ENCODE measurements at places on chromosomes 7 and 10.
A peak's percentile ranks its signal among the peaks of the same experiment; 100 is the strongest.

DNA sequence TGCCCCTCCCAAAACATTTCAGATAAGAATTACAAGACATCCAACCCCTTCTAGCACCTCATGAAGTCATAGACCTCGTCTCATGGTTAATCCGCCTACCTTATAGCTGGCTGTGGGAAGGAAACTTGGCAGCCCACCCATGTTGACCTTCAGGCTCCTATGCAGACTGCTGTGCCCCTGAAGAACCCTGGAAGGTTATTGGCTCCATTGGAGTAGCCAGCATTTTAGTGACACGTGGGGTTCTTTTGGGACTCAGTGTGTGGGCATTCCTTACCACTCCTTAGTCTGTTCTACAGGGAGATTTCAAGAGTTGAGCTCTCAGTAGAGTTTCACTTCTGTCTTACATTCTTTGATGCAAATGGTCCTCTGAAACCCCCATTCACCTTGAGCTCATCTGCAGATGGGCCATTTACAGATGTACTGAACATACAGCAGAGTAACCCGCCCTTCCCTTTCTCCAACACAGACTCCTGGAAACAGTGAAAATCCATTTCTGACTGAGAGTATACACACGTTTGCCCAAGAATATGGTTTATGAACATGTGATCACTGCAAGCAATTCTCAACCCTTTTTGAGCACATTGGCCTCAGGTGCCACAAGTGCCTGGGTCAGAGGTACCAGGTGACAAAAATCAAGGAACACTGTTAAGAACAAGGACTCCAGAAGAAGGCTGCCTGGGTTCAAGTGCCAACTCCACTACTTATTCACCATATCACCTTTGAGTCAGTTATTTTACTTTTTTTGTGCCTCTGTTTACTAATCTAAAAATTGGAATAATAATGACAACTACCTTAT lies 54.0 kb upstream of the HECW1 start:
- no peak for DNase-seq

DNA sequence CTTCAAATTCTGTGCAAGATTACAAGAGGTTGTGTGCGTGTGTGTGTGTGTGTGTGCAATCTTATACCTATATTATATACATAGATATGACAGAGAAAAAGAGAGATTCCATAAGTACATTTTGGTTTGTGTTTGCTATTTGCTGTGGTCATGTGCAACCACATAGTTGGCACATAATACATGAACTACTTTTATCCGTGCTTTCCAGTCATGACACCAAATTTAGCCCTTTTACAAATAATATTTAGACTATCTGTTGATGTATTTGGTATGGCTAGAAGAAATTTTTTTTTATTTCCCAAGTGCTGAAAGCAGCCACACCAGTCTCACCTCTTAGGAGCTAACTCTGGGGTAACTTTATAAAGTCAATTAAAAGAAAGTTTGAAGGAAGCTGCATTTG lies 63.5 kb upstream of the EGFR start:
- no peak for DNase-seq

DNA sequence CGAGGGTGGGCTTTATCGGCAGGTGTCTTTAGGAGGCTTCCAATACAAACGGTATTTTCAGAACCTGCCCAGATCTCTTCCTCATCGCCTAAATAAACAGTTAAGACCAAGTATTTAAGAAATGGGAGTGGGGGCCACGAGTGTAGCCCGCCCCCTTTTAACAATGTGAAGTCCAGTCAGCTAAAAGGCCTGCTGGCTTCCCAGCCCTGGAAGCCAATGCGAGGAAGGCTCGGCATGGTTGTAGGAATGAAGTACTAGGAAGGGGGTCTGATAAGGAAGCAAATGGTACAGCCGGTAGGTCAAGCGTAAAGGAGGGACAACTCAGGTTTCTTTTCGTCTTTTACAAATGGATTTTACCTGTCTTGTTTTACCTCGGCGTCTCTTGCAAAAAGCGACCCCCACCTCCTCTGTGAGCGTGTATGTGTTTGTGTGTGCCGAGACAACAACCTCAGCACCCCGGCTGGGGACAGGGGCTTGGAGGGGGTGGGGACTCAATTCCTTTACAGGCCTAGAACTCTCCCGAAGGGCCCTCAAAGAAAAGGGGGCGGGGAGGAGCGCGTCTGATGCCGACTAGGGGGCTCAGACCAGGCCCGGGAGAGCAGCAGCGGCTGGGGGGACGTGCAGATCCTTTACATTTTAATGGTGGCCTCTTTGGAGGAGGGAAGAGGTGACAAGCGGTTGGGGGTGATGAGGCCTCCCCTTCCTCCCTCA lies 147.6 kb downstream of the GPR85 start:
- DNase-seq, result peak; percentile 27

DNA sequence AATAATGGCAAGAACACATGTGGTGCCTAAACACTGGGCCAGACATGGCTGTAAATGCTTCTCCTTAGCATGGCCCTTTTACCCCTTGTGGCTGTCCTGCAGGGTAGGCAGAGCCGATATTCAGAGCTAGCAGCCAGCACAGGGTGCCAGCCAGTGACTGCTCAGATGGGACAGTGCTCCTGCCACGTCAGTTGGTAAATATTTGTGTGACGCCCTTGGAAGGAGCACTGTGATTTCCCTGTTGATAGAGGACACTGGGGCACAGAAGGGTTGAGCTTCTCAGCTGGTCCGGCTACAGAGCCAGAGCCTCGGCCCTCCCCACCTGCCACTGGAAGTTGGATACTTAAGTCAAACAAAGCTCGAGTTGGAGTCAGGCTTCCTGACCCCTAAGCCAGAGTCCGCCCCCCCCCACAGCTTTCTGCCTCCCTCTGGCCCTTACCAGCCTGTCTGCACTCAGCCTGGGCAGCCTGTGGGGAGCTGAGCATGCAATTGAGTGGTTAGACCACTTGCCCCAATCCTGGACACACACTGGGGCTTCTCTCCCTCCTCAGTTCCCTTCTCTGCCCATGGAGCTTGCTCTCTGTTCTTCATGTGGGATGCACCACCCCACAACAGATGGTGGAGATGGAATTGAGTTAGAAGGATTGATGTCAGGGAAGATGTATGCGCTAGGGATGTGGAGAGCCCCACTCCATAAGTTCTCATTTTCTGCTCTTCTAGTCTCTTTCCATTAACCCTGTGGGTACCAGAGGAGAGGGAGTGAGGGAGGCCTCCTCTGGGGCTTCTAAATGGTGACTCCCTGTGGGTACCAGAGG lies 350.8 kb downstream of the PLXNA4 start:
- DNase-seq, result no peak

DNA sequence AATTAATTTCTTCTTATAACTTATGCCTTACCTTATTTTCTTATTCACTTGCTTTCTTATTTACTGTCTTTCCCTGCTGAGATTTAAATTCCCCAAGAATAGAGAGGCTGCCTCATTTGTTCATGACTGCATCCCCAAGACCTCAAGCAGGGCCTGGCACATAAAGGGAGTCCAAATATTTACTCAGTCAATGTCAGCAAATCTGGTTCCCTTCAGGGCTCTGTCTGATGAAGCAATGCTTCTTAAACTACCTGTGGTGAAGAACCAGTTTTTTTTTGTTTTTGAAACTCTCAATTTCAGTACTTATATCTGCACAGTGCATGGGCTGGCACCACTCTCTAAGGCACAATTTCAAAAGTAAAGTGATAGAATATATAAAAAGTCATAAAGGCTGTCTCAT lies 4.7 kb downstream of the ZNF239 start:
- no peak for DNase-seq

GRCh38 chr7:30460246-30460633 lies 18.3 kb downstream of the NOD1 start:
- DNase-seq, result no peak

- no peak for DNase-seq
Measured at GRCh38 chr7:49876202-49876601, 102.8 kb downstream of the VWC2 start.

GRCh38 chr7:117190104-117190503 lies 132.8 kb downstream of the WNT2 start:
- no peak for DNase-seq

Data from inflammatory macrophage treated with lipopolysaccharide for 4 hours (primary cell).